ENCODE measurements at places on chromosomes 1 and 21. TPM values are rescaled to one million over a fixed set of nuclear protein-coding genes. Genes with fewer than 3 reads are reported as not detected.

- no peak for DNase-seq
These were observed 4.6 kb downstream of the ACBD6 start for GRCh38 chr1:180497826-180498225.

DNA sequence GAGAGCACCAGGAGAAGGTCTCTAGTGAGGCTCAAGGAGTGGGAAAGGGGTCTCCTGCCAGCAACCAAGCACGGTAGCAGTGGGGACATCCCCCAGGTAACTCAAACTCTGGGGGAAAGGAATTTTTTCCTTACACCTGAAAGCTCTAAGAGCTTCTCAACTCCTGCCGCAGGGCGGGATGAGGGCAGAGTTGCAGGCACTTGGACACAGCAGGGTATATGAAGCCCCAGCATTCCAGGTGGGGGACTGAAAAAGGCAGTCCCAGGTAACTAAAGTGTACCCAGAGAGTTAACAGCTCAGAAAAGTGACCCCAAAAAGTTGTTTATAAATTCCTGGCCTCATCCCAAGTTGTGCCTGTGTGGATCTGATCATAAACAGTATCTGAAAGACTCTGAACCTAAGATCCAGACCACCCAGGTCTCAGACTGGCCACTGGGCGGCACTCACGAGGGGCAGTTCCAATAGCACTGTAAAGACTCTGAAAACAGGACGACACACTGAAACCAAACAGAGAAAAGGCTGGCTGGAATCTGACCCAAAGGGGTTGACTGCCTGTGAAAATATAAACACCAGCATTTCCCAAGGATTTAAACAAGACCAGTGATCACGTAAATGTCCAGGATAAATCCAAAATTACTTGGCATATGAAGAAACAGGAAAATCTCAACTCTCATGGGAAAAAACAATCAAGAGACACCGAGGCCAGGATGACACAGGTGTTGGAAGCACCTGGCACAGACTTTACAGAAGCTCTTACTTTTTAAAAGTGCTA is 47.5 kb downstream of the HSF2BP start:
- DNase-seq = peak; percentile 74

SYT14 gene
- 14.7 TPM for total RNA-seq

GRCh38 chr1:21766210-21766609 is 16.7 kb downstream of the USP48 start:
- no peak for DNase-seq

DNA sequence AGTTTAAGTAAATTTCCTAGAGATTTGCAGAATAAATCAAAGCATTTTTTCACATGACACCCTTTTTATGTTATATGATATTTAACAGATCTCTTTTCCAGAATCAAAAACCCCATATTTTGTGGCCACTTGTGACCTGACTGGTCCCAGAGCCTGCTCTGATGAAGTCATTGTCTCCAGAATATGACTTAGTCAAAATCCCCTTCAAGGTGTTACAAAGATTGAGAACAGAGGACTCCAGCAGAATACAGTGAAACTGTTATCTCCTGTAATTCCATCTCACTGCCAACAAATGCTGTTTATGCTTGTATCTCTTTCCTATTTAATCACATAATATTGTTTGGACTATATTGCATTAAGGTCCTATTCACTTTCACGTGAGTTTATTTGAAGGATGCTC is 25.6 kb downstream of the RGS1 start:
- no peak for DNase-seq

DNA sequence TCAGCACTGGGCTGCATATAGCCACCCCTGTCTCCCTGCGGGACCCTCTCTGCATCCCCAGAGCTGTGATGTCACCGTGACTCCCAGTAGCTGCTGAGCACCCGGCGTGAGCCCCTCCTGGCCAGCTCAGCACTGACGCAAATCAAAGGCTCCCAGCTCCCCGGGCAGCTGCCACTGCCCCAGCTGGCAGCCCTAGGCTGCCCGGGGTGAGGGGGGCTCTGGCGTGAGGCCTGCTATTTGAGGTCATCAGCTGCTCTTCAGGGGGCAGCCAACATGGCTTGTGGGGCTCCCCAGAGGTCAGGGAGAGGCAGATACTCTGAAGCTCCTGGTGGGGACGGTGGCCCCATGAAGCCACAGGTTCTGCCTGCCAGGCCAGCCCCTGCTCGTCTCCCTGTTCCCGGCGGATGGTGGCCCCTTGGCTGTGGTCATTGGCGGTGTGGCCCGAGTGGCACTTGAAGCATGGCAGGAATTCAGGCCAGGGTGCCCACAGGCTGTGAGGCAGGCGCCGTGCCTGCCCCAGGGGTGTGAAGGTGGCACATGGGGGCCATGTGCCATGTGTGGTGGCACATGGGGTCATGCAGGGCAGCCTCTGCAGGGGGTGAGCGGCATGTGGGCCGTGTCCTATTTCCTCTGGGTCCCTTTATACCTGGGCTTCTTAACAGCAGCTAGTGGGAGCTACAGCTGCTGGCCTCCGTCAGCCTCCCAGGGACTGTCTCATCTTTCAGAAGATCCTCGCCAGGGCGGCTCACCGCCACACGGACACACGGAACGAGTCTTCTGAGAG is 85.4 kb downstream of the SIK1 start:
- no peak for DNase-seq
